CD8-positive, alpha-beta memory T cell (primary cell): ENCODE measurements at places on chromosomes 5 and 9.

GRCh38 chr5:176735383-176736265 is 74.7 kb upstream of the UNC5A start:
- H3K36me3 ChIP-seq, result no peaks in the 10 kb centered on the region
- H3K4me3 ChIP-seq, result no peak overlapping the region
- no peak for DNase-seq
- H3K4me1 ChIP-seq, result no peaks in the 10 kb centered on the region
- H3K27me3 ChIP-seq, result peaks cover 9% of the 10 kb centered on the region

DNA sequence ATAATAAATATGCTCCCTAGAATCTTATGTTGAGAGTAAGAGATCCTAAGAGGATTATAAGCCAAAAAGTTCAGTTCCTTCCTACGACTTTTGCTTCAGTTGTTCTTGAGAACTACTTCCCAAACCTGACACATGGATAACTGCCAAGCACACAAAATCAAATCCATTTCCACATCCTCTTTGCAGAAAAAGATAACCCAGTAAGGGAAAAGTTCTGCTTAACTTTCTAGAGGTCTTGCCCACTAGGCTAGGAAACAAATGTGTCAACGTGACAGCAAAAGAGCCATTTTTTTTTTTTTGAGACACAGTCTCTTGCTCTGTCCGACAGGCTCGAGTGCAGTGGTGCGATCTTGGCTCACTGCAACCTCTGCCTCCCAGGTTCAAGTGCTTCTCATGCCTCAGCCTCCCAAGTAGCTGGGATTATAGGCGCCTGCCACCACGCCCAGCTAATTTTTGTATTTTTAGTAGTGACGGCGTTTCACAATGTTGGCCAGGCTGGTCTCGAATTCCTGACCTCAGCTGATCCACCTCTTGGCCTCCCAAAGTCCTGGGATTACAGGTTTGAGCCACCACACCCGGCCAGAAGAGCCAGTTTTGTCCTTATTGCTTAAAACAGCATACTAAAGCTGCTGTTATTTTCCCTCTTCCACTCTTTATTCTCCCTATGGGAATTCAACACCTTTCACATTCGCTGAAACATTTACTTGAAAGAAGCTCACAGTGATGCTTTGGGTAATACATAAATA is 24.2 kb downstream of the CSNK1A1 start:
- no peak overlapping the region for H3K4me3 ChIP-seq
- DNase-seq, result no peak
- peaks cover 85% of the 10 kb centered on the region for H3K4me1 ChIP-seq
- peaks cover 4% of the 10 kb centered on the region for H3K36me3 ChIP-seq
- H3K27ac ChIP-seq, result no peak overlapping the region
- no peaks in the 10 kb centered on the region for H3K27me3 ChIP-seq

- H3K27me3 ChIP-seq, result no peaks in the 10 kb centered on the region
- no peak overlapping the region for H3K27ac ChIP-seq
- no peak overlapping the region for H3K4me3 ChIP-seq
- DNase-seq, result no peak
These were observed 95.4 kb downstream of the HTR4 start for GRCh38 chr5:148558892-148559291.

GRCh38 chr5:173808079-173808808 is 79.9 kb upstream of the CPEB4 start:
- H3K27ac ChIP-seq, result no peak overlapping the region
- H3K36me3 ChIP-seq, result no peaks in the 10 kb centered on the region
- no peaks in the 10 kb centered on the region for H3K27me3 ChIP-seq

GRCh38 chr9:127210851-127211730 is 53.5 kb upstream of the GARNL3 start:
- H3K36me3 ChIP-seq, result no peaks in the 10 kb centered on the region
- H3K27me3 ChIP-seq, result peaks cover 3% of the 10 kb centered on the region
- no peak overlapping the region for H3K27ac ChIP-seq
- no peaks in the 10 kb centered on the region for H3K4me1 ChIP-seq

GRCh38 chr9:137055385-137056364 is 1.8 kb upstream of the ENTPD2 start:
- H3K4me3 ChIP-seq, result no peak overlapping the region
- DNase-seq, result no peak
- H3K4me1 ChIP-seq, result peaks cover 8% of the 10 kb centered on the region
- H3K27me3 ChIP-seq, result peaks cover 25% of the 10 kb centered on the region
- no peaks in the 10 kb centered on the region for H3K36me3 ChIP-seq
